ENCODE measurements at places on chromosomes 5 and 9.

DNA sequence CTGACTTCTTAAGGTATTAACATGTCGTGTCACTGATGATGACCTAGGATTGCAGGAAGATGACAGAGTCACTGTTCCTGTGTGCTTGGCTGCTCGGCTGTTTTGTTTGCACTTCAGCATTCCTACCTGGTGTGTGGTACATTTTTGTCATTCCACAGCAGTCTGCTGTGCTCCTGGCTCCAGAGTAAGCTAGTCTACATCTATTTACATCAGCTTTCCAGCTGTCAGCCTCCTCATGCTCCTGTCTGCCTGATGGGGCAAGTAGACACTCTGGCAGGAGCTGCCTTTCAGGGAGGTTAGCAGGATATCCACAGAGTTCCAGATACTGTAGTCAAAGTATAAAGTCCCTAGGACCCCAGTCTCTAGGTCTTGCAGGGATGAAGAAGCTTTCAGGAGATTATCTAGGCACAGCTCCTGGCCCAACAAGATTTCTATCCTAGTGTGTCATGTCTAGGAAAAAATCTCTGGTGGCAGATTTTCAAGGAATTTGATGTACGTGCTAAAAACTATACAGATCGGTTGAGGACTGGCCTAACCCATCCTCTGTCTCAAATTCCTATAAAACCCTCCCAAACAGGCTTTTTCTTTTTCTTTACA, 28.4 kb downstream of the RUSC2 start:
- peak; percentile 88 for DNase-seq

- no peak for DNase-seq
Observed at GRCh38 chr9:83062651-83063527, at the start of gene RASEF. TSS of gene RASEF (minus strand) at chr9:83063142. CDS start at chr9:83062867, 275 bp downstream.

DNA sequence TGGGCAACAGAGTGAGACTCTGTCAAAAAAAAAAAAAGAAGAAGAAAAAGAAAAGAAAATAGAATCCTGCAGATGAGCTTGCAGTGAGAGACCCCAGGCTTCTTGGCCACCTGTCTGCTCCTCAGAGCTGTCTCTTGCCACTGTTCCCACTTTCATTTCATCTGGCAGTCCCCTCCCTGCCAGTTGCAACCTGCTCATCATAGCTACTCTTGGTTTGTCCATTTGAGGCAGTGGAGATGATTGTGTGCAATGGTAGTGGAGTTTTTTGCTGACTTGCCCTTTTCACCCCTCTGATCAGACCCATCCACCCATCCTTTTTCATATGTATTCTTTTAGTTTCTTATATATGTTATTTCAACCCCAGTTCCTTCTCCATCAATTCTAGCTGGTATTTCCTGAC, 28.7 kb downstream of the ANKRD33B start:
- no peak for DNase-seq

GRCh38 chr9:113973963-113974413, 97.9 kb downstream of the ZNF618 start:
- DNase-seq = no peak

DNA sequence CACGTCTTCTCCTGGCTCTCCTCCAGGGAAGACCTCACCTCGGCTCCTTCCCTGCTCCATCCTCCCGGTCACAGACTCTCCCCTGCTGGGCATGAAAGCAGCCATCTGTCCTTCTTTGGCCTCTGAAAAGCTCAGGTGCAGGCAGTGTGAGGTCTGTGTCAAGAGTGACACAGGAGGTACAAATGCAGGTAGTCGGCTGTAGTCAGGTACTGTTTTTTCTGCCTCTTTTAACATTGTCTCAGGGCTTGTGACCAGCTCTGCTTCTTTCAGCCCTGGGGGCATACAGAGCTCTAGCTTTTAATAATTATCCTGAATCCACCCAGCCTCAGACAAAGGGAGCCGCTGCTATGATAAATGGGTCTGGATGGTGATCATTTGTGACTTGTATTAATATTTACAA, 46.4 kb downstream of the C5orf15 start:
- no peak for DNase-seq

GRCh38 chr9:31759703-31760102, 624.7 kb upstream of the ACO1 start:
- no peak for DNase-seq

DNA sequence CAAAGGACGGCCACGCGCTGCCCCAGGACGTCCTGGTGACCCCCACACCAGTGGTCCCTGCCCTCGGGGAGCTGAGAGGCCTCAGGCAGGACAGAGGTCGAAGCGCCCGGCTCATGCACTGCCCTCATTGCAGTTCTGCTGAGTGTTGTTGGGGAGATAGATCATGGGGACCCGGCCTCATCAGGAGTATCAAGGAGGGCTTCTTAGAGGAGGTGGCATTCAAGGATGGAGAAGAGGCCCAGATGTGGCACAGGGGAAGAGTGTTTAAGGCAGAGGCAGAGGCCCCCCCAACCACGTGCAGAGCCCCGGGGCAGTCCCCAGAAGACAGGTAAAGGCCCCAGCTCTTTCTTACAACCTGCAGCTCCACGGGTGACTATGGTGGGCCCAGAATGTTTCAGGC, 26.2 kb downstream of the ASS1 start:
- no peak for DNase-seq

GRCh38 chr9:87587864-87588263, 90.2 kb downstream of the DAPK1 start:
- DNase-seq = no peak

- DNase-seq = no peak
Observed at GRCh38 chr5:111676466-111676865, 80.5 kb downstream of the NREP start.

- DNase-seq = no peak
Observed at GRCh38 chr9:121871431-121872025, 220.1 kb downstream of the DAB2IP start.

- DNase-seq = no peak
Observed at GRCh38 chr5:180142021-180142765, 66.8 kb downstream of the RASGEF1C start.

DNA sequence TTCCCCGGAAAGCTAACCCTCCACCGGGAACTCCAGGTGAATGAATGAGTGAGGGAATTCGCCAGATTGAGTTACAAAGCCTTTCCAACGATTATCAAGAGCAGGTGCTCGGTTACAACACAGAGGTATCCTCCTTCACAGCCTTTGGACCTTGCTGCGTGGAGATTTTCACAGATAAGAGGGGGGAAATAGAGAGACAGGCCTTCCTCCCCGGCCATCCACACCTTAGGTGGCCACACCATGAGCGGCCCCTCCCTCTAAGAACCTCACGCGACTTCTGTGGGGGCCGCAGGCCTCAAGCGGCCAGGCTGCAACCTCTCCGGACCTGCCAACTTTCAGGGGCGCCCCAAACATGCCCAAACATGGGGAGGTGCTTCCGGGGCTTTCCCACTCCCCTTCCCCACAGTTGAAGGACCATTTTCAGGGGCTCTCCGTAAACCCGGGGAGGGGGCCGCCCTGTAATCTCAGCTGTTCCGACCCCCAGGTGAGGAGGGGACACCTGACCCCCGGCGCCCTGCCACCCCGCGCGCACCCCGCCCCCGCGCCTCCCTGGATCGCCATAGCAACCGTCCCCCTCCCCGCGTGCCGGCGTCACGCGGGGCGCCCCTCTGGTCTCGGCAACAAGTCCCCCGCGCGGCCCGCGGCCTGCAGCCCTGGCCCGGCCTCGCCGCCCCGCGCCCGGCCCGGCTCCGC, 603 bp downstream of the DENND1A start:
- DNase-seq = no peak
